ENCODE measurements at places on chromosomes 12 and 14.

DNA sequence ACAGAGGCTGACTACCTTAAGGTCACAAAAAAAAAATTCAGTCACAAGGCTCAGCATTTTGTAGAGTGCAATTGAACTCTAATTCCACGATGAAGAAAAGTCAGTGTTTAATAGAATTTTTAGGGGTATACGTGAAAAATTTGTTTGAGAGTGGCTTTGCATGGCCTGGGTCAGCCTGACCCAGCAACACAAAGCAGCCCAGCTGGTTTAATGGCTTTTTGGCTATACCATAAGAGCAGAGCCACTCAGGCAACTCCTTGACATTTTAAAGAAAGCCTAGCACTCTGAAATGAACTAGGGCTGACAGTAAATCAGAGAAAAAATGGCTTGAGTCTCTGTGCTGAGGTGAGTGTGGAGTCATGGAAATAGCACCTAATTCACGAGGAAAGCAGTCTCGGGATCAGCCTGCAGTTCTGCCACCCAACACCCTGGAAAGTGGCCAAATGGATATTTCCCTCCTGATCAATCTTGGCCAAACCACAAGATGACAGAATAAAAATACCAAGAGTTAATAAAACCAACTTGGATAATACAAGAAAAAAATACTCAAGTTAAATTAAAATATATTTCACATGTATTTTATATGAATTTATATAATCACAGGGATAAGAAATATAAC lies 59.5 kb downstream of the GALNT4 start:
- DNase-seq = no peak

DNA sequence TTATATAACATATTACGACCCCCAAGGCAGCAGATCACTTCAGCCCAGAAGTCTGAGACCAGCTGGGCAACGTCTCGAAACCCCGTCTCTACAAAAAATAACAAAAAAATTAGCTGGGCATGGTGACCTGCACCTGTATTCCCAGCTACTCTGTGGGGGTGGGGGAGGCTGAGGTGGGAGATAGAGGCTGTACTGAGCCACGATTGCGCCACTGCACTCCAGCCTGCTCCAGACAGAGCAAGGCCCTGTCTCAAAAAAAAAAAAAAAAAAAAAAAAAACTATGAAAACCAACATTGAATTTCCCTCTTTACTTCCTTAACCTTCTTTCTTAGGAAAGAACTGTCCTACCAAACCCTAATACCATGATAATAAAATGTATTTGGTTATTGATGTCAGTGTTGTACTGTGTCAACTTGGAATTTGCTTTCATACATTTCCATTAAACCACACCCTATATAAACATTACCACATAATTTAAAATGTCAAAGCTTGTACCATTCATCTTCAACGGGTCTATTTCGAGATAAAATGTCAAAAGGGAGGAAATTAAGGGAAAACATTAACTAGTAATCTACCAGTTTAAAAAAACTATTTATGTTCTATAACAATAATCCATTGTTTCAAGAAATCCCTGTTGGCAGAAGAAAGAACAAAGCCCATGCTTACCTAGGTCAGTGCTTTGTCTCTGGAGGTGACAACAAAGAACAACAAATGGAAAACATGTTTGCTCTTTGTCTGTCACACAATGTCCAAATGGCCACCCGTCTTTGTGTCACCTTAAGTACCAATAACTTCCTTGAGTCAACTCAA lies 17.4 kb downstream of the GALNT4 start:
- DNase-seq = no peak

- DNase-seq = no peak
Measured at GRCh38 chr12:67442347-67442841, 173.2 kb downstream of the CAND1 start.

DNA sequence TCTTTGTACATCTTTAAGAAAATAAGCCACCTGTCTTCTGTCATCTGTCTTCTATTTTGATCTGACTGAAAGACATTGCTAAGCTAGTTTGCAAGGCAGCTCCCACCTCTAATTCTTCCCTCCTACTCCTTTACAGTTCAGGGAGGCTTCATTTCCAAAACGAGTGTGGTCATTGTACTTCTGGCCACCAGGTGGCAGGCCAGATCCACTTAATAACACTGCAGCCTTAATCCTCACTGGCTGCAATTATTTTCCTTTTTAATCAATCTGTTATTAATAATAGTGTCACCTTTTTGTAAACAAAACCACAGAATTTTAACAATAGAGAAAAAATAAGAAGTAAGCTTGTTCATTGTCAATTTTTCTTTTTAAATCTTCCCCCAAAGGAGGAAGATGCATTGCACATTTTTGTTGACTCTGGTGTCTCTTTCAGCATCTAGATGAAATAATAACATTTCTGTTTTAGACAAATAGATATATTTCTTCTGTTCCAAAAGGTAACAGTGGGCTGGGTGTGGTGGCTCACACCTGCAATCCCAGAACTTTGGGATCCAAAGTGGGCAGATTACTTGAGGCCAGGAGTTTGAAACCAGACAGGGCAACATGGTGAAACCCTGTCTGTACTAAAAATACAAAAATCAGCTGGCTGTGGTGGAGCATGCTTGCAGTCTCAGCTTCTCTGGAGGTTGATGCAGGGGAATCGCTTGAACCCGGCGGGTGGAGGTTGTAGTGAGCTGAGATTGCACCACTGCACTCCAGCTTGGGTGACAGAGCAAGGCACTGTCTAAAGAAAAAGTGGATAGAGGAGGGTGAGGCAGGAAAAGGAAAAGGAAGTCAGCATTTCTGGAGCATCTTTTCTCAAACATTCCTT lies 23.3 kb downstream of the GABARAPL1 start:
- no peak for DNase-seq

DNA sequence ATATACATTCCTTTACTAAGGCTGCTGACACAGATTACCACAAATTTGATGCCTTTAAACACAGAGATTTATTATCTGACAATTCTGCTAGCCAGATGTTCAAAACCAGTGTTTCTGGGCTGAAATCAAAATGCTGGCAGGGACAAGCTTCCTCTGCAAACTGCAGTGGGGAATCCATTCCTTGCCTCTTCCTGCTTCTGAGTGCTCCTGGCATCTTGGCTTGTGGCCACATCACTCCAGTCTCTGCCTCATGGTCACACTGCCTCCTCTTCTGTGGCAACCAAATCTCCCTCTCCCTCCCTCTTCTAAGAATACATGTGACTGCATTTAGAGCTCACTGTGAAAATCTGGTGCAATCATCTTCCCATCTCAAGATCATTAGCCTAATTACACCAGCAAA lies 235.7 kb downstream of the TTC8 start:
- DNase-seq = no peak

DNA sequence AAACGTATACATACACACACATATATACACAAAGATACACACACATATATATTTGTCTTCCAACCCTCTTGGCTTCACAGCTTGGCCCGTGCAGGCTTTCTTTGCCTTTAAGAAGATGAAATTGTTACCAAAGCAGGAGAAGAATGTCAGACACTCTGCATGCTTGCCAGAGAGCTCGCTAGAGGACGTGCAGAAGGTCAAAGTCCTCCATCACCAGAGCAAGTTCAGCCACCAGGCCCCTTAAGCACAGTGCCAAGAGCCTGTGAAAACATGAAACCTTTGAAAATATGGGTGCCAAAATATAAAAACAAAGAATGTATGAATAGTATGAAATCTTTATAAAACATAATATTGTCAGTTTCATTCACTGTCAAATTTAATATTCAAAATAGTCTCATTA lies 14.9 kb upstream of the MCRS1 start:
- DNase-seq = no peak

GRCh38 chr14:104707608-104708595 lies 16.1 kb upstream of the ADSS1 start:
- no peak for DNase-seq

GRCh38 chr12:18798535-18799361 lies 60.8 kb downstream of the CAPZA3 start:
- no peak for DNase-seq
